B cell (primary cell): ENCODE measurements at places on chromosomes 6 and 20. TPM values are rescaled to one million over a fixed set of nuclear protein-coding genes. Genes with fewer than 3 reads are reported as not detected.

DNA sequence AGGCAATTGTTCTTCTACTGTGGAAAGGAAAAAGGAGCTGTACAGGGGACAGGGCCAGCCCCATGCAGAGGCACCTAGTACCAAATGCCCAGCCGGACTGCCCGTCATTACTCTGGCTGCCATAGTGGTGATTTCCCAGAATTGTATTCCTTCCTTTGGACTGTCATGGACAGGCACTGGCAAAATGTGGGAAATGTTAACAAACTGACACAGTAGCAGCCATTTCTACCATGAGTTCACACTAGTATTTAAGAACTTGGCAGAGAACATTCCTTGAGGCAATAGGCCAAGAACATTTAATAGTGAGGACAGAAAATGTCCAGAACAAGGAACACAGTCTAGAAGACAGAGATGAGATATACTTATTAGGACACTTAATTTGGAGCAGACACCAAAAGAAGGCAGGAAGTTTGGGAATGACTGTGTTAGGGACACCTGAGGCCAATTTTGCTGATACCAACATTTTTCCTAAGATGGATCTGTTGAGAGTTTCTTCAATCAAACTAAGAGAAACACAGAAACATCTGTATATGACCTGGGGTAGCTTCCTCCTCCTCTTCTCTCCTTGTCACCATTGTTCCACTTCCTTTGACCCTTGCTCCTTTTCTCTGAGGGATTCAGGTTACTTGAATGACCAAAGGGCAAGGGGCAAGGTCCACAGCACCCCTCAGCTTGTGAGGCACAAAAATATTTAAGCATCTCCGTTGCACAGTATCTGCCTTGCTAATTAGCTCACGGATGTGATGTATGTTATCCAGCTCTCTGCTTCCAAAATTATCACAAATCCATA, 14.9 kb downstream of the ADTRP start:
- H3K27me3 ChIP-seq, result peaks cover 3% of the 10 kb centered on the region
- no peak overlapping the region for H3K4me3 ChIP-seq
- H3K4me1 ChIP-seq, result no peaks in the 10 kb centered on the region
- no peak overlapping the region for H3K27ac ChIP-seq
- no peak for DNase-seq

- no peaks in the 10 kb centered on the region for H3K4me1 ChIP-seq
- no peak overlapping the region for H3K27ac ChIP-seq
- H3K4me3 ChIP-seq, result no peak overlapping the region
- no peak for DNase-seq
- no peaks in the 10 kb centered on the region for H3K36me3 ChIP-seq
- H3K27me3 ChIP-seq, result no peaks in the 10 kb centered on the region
These were observed 69.9 kb upstream of the POU3F2 start for GRCh38 chr6:98764373-98764911.

GRCh38 chr6:135475292-135475886, 22.2 kb downstream of the AHI1 start:
- no peaks in the 10 kb centered on the region for H3K27me3 ChIP-seq
- H3K36me3 ChIP-seq, result no peaks in the 10 kb centered on the region
- no peak overlapping the region for H3K4me3 ChIP-seq
- DNase-seq, result no peak

GRCh38 chr6:33208091-33208967, at the start of gene RING1:
Gene RING1 (plus strand): TSS chr6:33208500. CDS start chr6:33208823, 323 bp downstream.
- H3K4me3 ChIP-seq, result peak within 1 kb of the TSS; percentile 74
- H3K4me1 ChIP-seq, result peaks cover 45% of the 10 kb centered on the region
- peak; percentile 92 for DNase-seq

GRCh38 chr6:131292145-131292938, 157.1 kb downstream of the AKAP7 start:
- H3K4me1 ChIP-seq, result peaks cover 7% of the 10 kb centered on the region
- no peaks in the 10 kb centered on the region for H3K27me3 ChIP-seq

The BPI gene
- polyA plus RNA-seq, result 0.10 and 0.13 TPM in 2 replicates

The SNAP91 gene
- not detected in 2 replicates for polyA plus RNA-seq

The RUNX2 gene
- polyA plus RNA-seq, result 0.94 and 1.3 TPM in 2 replicates
